Colonic mucosa (tissue), 4 donors: ENCODE measurements at places on chromosomes 7 and 10. TPM values are rescaled to one million over a fixed set of nuclear protein-coding genes. Genes with fewer than 3 reads are reported as not detected.

- H3K4me1 ChIP-seq, result no peaks in the 10 kb centered on the region
- no peak overlapping the region for H3K27ac ChIP-seq
- no peaks in the 10 kb centered on the region for H3K27me3 ChIP-seq
- no peak overlapping the region for H3K4me3 ChIP-seq
Measured at GRCh38 chr10:83724471-83725241, 414.7 kb upstream of the GHITM start.

GRCh38 chr7:64877714-64878610 is 25.1 kb upstream of the ZNF273 start:
- H3K27ac ChIP-seq, result no peak overlapping the region
- no peaks in the 10 kb centered on the region for H3K4me1 ChIP-seq
- H3K4me3 ChIP-seq, result peak overlapping the region; percentile 9

COL17A1 gene
- total RNA-seq, result 115 TPM

- peaks cover 4% of the 10 kb centered on the region for H3K36me3 ChIP-seq
- no peak overlapping the region for H3K27ac ChIP-seq
- no peak overlapping the region for H3K4me3 ChIP-seq
- H3K4me1 ChIP-seq, result no peaks in the 10 kb centered on the region
- no peaks in the 10 kb centered on the region for H3K27me3 ChIP-seq
Measured at GRCh38 chr7:16684935-16685334, 39.0 kb downstream of the BZW2 start.

EPO gene
- total RNA-seq, result not detected

HMX3 gene
- 0.35 TPM for total RNA-seq

- no peaks in the 10 kb centered on the region for H3K4me1 ChIP-seq
- H3K36me3 ChIP-seq, result no peaks in the 10 kb centered on the region
- DNase-seq, result peak; percentile 77
- peak overlapping the region; percentile 85 for H3K27ac ChIP-seq
- H3K27me3 ChIP-seq, result no peaks in the 10 kb centered on the region
Measured at GRCh38 chr7:73833251-73833919, 2.6 kb downstream of the CLDN4 start.

GRCh38 chr7:40965016-40965415 is 737.9 kb downstream of the INHBA start:
- DNase-seq, result no peak
- H3K27ac ChIP-seq, result no peak overlapping the region
- no peaks in the 10 kb centered on the region for H3K27me3 ChIP-seq
